Cortex of kidney (tissue), 1 donor: ENCODE measurements at places on chromosomes 1 and 21.

DNA sequence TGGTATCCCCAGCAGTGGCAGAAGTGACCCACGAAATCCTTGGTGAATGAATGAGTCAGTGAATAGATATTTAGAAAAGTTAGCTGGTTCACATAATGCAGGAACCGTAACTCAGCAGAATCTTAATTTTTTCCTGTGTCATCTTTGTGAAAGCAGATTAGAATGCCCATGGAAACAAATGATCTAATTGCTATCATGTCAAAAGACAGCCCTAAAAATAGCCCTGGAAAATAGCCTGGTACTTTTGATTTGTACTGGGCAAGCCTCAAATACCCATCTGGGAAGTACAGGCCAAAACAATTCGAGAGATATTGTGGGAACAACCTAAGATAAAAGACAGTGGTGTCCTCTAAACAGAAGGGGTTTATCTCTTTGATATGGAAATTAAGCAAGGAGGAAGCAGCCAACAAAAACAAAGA is 21.1 kb downstream of the FYB2 start:
- DNase-seq = no peak

DNA sequence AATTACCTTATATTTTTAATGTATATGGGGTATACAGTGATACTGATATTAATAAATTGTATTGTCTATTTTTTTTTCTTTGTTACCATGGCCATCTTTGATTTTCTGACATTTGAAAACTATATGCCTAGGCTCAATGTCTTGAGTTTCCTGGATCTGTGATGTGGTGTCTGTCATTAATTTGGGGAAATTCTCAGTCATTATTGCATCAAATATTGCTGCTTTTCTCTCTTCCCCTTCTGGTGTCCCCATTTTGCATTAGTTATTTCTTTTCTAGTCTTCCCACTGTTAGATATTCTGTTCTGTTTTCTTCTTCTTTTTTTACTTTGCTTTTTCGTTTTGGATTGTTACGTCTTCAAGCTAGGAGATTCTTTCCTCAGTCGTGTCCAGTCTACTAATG is 33.8 kb downstream of the ZBTB40 start:
- no peak for DNase-seq

GRCh38 chr1:214002472-214002871 is 14.7 kb downstream of the PROX1 start:
- DNase-seq = no peak

GRCh38 chr1:29782846-29783507 is 546.7 kb downstream of the PTPRU start:
- DNase-seq = no peak

DNA sequence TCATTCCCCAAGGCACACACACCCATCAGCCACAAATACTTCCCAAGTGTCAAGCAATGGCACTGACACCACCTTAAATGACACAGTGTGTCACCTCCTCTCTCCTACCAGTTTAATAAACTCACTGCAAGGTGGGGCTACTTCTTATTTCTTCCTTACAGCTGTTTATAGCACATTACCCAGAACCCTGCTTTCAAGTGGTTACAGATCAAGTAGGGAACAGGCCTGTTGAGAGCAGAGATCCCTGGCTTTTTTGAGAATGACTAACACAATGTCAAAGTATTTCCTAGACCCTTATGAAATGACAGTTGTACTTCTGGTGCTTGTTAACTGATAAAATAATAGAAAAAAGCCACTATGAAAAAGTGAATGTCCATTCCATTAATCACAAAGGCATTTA is 19.8 kb downstream of the ZBTB17 start:
- no peak for DNase-seq

DNA sequence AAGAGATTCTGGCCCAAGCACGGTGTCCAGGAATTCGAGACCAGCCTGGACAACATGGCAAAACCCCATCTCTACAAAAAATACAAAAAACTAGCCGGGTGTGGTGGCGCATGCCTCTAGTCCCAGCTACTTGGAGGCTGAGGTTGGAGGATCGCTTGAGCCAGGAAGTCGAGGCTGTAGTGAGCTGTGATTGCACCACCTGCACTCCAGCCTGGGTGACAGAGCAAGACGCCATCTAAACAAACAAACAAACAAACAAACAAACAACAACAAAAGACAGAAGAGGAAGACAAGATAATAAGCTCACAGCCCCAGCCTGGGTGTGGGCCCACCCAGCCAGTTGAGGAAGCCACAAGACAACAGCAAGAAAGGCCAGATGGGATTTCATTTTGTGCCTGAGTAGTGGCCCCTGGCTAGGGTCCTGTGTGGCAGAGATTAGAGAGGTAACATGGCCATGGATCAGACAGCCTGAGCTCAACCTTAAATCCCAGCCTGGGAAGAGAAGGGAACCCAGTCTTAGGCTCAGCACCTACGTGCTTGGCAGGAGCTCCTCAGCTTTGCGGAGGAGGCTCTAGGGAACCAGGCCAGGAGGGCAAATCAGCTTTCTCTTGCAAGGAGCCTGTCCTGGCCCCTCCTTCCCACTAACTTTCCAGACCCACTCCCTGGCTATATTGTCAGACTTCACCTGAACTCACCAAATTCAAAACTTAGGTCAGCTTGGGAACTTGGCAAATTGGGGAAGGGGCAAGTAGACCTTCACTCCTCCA is 4.9 kb upstream of the BEST4 start:
- no peak for DNase-seq

- no peak for DNase-seq
Observed at GRCh38 chr1:4598561-4598960, 55.8 kb upstream of the AJAP1 start.

DNA sequence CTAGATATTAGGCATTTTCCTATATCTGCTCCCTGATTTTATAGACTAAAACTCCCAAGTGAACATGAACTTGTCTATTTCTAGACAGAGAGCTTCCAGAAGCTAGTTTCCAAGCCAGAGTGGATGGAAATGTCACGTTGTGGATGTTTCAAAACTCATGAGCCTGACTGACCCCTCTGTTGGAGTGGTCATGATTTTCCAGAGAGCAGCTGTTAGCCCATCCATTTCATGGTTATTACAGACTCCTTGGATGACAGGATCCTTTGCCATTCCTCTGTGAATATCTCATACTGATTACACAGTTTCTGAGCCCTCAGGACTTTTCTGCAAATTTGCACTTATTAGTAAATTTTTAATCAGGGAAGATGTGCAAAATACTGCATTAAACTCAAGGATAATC is 76.8 kb upstream of the ATF3 start:
- no peak for DNase-seq

GRCh38 chr1:59413327-59413720 is 116.4 kb downstream of the FGGY start:
- no peak for DNase-seq

DNA sequence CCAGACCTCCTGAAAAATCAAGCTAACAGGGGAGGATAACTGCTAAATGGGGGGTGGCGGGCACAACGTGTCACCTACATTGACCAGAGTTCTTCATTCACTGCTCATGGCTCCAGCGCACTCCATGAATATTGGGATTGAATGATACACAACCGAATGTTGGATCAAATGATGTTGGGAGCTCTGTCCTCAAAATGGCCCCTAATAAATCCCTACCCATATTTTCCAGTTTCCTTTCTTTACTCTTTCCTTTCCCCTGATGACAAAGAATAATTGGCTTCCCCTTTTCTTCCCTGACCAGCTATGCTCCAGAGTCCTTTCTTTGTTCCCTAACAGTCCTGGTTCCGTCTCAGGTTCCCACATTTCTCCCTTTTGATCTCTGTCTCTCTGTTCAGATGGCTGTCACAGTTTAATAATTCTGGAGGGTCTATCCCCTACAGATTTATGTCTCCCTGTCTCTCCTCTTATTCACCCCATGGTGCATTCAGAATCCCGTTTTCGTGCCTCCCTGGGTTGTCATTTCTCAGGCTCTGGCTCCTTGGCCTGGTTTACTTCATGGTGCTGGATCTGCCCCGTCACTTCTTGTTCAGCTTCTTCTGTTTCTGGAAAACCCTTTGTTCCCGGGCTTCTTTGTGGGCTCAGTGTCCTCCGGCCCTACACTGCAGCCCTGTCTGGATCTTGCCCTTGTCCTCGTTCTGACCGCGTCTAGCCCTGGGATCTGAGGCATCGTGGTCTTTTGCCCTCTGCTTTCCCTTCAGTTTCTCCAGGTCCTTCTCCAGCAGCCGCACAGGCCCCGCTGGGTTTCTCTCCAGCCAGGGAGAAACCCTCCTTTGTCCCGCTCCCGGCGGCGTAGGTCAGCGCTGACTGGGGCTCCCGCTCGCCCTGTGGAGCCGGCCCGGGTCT is 78.3 kb downstream of the NDUFS5 start:
- DNase-seq = no peak

DNA sequence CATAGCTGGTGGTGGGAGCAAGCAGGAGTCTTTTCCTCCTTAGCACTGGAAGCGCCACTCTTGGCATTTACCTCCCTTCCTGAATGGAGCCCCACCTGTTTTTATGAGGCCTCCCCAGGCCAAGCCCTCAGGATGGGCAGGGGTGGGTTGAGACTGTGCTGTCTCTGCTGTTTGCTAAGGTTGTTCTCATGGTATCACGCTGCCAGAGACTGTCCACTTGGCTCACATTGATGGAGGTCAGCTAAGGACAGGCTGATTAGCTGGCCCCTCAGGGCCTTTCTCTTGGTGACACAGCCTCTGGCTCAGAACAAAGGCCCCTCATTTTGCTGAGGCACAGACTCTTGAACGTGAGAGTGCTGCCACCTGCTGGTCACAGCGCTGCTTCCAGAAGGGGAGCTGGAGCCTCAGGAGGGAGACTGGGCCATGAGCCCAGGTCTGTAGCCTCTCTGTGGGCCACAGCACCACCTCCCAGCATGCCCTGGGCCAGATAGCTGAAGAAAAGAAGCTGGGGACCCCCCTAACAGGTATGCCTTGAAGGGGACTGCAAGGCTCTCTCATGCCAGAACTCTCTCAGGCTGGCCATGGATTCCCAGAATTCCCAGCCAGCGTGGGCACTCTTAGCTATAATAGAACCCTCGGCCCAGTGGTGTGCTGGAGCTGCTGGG is 85.6 kb downstream of the CD58 start:
- DNase-seq = no peak

DNA sequence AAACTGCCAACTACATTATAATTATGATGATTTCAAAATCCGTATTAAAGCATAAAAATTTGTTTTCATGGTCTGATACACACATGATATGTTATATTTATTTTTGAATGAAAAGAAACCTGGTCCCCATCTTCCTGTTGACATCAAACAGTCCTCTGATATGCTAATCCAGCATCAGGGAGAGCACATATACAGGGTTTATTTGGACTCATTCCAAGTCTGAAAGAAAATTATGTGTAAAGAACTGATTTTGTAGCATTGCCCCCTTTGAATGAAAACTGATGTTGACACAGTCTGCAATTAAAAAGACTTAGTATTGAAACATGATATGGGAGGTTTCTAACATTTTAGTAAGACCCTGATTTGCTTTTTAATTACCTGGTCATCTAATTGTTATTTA is 119.4 kb downstream of the NEK7 start:
- DNase-seq = no peak

DNA sequence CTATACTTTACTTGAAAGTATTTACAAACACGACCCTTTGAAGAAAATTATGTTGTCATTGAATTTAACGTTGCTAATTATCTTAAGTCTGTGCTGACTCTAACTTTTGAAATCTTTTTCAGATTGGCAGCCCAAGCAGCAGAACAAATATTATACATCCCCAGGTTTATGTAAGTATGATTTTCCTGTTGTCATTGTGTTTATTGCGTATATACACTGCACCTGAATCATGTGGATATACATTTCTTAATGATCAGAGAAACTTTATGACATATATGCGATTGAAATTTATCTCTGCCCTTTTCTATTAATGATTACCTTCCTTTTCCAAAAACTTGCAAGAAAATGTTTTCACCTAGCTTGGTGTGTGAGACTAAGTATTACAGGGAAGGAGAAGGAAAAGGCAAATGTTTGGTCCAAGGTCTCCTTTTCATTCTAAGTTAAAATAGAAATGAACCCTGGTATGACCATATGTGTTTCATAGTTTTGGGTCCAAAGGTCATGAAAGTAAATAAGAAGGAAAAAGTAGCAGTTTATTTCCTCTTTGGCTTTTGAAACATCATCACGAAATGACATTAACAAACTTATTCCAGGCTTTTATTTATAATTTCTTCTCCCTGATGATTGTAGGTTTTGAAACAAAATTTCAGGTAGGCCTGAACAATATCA is 116.8 kb downstream of the VPS13D start:
- no peak for DNase-seq

GRCh38 chr1:110307239-110307974 is 31.8 kb upstream of the RBM15 start:
- no peak for DNase-seq

DNA sequence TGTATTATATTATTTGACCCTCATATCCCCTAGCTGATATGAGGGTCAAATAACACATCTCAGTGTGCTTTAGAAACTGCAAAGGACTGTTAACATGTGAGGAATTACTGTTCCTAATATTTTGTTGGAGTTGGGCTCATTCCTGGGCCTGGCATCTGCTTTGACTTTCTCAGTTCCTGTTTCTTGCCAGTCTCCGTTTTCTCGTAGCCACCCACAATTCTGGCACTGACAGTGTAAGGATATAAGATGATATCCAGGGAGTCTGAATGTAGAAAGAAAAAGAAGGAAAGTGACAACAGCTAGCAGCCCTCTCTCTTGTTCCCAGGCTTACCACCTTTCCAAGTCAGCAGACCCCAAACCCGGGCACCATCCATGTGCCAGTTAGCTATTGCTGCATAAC is 54.4 kb upstream of the SCMH1 start:
- no peak for DNase-seq

DNA sequence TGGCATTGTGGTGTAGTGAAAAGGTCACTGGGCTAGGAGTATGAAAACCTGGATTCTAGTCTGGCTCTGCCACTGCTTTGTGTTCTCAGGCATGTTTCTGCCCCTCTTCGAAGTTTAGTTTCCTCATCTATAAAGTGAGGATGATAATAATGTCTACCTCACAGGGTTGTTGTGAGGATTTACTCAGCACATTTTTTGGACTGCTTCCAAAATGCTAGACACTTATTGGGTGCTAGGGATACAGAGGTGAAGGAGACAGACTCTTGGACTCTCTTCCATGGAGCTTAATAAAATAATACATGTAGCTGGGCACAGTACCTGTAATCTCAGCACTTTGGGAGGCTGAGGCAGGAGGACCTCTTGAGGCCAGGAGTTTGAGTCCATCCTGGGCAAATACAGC is 3.6 kb downstream of the KIF2C start:
- DNase-seq = no peak

DNA sequence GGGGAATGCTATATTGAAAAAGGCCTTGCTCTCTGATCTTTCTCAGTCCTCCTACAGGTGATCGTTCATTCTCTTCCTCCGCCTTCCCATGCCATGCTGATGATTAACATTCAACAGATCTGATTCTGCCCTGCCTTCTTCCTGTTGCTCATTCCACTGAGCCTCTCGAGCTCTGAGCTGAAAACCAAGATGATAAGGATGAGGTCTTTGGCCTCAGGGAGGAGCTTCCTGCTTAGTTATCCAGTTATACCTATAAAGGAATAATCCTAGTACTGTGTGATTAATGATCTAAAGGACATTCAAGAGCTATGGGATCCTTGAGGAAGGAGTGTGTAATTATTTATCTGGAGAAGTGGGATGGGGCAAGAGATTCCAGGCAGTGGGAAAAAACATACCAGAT is 25.2 kb upstream of the MAP3K7CL start:
- no peak for DNase-seq

- DNase-seq = no peak
Observed at GRCh38 chr21:42027085-42027821, 17.1 kb upstream of the ZBTB21 start.

- DNase-seq = no peak
Observed at GRCh38 chr1:204045430-204045829, 27.5 kb upstream of the SOX13 start.

- DNase-seq = no peak
Observed at GRCh38 chr1:110267260-110267659, 57.1 kb downstream of the KCNC4 start.
